AML-193 (cell line): ENCODE measurements at places on chromosomes 3 and 15.

- no peak for DNase-seq
Observed at GRCh38 chr3:53817809-53818208, 28.4 kb downstream of the CHDH start.

DNA sequence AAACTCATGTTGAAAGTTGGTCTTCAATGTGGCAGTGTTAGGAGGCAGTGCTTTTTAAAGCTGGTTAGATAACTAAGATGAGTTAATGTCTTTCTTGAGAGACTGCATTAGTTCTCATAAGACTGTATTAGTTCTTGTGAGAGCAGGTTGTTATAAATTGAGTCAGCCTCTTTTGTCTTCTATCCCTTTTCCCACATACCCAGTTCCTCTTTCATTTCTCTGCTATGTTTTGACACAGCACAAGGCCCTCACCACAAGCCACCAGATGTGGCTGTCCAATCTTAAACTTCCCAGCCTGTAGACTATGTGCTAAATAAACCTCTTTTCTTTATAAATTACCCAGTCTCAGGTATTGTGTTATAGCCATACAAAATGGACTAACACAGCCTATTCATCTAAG, 94.6 kb upstream of the SNTN start:
- DNase-seq, result no peak

DNA sequence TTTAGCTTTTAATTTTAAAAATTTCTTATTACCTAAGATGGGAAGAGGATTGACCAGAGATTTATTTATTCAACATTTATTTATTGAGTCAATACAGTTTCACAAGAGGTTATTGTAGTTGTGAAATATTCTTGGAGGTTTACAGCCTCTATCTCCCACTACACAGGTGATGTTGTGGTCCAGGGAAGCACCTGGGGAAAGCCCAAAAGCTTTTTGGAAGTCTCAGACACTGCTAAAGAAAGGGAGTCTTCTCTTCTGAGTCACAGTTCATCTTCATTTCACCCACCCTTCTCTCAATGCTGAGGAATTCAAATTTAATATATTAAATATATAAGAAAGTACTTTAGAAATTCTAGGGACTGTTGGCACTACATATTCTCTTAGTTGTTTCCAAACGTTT, 41.8 kb downstream of the SERPINI1 start:
- DNase-seq, result no peak

DNA sequence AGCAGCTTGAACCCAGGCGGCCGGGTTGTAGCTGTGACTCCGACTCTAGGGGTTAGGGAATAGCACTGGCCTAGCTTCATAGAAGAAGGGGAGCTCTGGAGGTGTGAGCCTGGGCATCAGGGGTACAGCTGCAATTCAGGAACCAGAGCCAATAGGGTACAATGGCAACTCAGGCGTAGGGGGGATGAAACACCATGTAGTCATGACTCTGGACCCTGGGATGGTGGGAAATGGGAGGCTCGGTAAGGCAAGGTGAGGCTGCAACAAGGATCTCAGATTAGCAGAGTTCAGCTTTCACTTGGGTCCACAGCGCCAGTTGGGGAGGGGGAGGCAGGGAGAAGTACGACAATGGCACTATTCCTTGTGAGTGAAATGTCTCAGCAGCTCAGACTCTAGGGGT, 210.2 kb upstream of the LYSMD4 start:
- DNase-seq, result no peak

DNA sequence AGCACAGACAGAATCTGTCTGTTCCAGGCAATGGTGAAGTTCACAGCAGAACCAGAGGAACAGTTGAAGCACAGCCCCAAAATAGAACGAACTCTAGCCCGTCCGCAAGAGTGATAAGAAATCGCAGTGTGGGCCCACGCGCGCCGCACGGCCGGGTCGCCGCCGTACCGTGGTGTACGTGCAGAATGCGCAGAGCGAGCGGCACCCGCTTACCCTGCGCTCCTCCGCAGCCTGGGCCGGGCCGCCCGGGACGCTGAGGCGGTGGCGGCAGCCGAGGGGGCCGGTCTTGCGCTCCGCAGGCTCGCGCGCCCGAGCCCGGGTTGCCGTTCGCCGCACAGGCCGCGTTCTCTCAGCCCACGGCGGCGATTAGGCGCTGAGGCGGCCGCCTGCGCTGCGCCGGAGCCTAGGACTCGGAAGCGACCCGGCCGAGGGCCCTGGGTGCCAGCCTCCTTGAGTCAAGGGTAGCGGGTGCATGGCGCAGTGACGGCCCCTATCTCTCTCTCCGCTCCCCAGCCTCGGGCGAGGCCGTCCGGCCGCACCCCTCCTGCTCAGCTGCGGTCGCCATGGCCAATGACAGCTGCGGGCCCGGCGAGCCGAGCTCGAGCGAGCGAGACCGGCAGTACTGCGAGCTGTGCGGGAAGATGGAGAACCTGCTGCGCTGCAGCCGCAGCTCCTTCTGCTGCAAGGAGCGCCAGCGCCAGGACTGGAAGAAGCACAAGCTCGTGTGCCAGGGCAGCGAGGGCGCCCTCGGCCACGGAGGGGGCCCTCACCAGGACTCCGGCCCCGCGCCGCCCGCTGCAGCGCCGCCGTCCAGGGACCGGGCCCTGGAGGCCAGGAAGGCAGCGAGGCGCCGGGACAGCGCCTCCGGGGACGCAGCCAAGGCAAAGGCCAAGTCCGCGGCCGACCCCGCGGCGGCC, 20.5 kb downstream of the WDR73 start:
- peak; percentile 57 for DNase-seq

GRCh38 chr15:89358435-89358754, 23.8 kb upstream of the POLG start:
- no peak for DNase-seq

DNA sequence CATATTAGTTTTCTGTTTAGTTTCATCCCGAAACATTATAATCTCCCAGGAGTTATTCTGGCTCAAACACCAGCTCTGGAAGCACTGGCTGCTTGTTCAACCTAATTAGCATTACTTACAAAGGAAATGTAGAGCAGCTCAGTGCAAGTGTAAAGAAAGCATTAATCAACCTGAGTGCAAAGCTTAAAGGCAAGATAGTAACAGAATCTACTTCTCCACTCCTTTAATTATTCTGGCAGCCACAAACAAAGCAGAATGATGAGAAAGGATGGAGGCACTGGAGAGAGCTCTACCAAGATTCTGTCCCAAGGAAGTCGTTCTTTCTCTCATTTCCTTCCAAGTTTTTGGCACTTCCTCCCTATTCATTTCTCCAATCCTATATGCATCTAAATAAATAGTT, 1384.0 kb downstream of the ZPLD1 start:
- DNase-seq, result no peak

DNA sequence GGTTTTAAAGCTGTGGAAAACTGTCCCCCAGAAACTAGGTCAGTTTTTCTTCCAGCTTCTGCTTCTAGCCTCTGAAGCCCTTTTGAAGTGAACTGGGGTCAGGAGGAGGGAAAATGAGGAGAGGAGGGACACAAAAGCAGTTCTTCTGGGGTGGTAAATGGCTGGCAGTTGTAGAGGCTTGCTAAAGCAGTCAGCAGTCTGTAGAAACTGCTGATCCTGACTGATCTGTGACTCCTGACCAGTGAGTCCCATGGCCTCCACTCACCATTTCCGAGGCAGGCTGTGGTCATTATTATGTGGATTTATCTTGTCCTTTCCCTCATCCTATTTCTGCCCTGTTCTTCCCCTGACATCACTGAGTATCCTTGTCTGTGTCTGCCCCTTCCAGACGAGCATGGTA, 276.4 kb upstream of the ROPN1 start:
- no peak for DNase-seq
